ENCODE measurements at places on chromosomes 7 and 10.

DNA sequence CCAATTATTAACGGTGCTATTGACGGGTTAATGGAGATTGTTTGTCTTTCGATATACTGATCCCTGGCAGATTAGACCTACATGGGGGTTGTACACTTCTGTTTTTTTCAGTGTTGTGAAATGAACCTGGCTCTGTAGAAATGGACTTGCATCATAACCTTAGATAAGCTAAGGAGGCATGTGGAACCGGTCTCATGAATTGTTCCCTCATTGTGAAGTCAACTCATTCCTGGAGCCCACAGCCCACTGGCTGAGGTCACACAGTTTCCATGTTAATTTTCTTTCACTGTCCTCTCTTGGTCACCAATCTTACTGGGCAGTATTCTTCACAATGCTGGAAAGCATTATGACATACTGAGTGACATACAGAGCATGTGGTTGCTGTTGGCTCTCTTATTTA, 202.8 kb downstream of the BMPER start:
- no peak for DNase-seq

DNA sequence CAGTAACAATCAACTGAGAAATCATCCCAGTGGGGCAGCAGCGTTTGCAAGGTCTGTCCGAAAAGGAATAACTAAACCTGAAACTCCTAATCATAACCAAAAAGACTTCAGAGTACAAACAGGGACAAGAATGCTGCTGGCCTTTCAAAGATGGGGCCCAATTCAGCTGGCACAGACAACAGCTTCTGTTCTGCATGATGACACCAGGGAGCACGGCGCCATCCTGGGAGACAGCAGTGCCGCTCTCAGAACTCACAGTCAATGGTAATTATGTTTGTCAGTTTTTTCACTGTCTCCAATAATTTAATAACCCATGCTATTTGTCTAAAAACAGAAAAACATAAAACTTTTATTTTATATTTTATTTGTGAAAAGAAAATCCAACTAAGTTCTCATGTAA, 90.0 kb downstream of the LARP4B start:
- no peak for DNase-seq

DNA sequence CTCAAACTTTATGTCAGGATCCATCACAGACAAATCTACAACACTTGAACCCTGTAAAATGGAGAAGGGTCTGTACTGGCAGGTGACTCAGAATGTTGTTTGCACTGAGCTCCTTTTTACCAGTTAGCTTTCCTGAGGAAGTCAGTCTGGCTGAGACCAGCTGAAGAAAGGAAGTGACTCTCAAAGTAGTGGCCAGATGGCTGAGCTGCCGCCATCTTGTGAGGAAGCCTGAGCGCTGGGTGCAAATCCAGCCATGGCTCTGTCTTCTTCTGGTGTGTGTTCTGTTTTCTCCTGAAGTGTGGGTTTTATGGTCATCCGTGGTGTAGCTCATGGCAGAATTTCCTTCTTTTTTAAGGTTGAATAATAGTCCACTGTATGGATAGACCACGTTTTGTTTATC, 25.5 kb upstream of the ECHDC3 start:
- DNase-seq = no peak

- no peak for DNase-seq
Measured at GRCh38 chr7:15399441-15399840, 162.4 kb downstream of the AGMO start.

GRCh38 chr10:47027108-47027783, 116.0 kb downstream of the PTPN20 start:
- no peak for DNase-seq

DNA sequence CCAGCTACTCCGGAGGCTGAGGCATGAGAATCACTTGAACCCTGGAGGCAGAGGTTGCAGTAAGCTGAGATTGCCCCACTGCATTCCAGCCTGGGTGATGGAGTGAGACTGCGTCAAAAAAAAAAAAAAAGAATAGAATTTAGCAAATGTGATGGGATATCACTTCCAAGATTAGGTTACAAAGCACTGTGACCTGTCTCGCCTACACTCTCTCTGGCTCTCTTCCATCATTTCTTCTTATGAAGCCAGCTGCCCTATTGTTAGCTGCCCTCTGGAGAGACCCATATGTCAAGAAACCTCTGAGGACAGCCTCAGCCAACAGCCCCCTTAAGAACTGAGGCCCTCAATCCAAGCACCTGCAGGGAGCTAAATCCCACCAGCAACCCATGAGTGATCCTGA, 28.2 kb downstream of the ARHGAP21 start:
- no peak for DNase-seq

DNA sequence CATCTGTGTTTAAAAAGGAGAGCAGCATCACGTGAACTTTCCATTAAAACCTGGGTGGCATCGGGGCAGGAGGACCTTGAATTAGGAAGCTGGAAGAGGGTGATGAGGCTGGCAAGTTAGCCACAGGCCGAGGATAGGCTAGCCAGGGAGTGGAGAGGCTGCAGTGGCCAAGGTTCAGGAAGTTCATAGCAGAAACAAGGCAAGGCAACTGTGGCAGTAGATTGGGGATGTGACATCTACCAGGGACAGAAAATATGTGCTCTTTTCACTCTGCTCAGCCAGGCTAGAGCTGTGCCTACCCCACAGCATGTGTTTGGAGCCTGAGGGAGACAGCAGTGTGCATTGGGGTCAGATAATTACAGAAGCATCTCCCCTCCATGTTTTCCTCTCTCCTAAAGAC, 2.2 kb upstream of the INPP5F start:
- no peak for DNase-seq

DNA sequence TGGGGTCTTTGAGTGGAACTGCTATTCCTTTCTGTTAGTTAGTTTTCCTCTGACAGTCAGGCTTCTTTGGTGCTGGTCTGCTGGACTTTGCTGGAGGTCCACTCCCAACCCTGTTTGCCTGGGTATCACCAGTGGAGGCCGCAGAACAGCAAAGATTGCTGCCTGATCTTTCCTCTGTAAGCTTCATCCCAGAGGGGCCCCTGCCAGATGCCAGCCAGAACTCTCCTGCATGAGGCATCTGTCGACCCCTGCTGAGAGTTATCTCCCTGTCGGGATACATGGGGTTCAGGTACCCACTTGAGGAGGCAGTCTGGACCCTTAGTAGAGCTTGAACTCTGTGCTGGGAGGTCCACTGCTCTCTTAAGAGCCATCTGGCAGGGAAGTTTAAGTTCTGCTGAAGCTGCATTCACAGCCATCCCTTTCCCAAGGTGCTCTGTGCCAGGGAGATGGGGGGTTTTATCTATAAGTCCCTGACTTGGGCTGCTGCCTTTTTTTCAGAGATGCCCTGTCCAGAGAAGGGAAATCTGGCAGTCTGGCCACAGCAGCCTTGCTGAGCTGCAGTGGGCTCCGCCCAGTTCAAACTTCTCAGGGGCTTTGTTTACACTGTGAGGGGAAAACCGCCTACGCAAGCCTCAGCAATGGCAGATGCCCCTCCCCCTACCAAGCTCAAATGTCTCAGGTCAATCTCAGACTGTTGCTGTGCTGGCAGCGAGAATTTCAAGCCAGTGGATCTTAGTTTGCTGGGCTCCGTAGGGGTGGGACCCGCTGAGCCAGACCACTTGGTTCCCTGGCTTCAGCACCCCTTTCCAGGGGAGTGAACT, 89.7 kb upstream of the CDK6 start:
- DNase-seq = no peak

DNA sequence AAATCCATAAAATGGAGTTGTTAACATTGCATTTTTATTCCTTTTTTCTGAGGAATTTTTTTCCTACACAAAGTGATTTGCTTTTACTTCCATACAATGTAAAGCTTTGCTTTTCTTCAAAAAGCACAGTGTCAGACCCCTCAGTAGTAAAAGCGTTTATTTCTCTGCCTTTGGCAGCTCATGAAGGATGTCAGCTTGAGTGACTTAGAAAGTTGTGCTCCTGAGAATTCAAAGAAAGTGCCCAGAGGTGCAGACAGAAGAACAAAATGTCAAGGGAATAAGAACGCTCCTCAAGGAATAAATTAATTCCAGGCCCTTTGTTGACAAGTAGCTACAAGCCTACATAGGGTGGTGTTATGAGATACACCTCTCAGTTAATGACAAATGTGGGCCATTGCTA, 369.3 kb upstream of the ADARB2 start:
- DNase-seq = no peak

GRCh38 chr7:31872545-31873370, 185.7 kb downstream of the PPP1R17 start:
- no peak for DNase-seq

DNA sequence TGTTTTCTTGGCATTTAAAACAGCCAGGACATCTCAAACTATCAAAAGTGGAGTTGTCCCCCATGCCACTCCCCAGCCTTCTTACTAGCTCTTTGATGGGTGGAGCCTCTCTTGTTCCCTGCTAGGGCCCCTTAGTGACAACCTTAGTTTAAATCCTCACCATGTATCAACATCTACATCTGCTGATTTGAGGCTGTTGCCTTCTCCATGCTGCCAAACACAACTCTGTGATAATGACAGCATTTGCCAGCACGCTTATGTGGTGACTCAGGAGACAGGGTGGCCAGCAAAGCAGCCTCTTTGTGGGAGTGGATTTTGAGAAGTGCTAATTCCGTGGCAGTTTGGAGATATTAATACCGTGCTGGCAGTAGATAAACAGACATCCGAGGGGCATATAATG, 145.4 kb downstream of the LRRC4 start:
- DNase-seq = no peak

DNA sequence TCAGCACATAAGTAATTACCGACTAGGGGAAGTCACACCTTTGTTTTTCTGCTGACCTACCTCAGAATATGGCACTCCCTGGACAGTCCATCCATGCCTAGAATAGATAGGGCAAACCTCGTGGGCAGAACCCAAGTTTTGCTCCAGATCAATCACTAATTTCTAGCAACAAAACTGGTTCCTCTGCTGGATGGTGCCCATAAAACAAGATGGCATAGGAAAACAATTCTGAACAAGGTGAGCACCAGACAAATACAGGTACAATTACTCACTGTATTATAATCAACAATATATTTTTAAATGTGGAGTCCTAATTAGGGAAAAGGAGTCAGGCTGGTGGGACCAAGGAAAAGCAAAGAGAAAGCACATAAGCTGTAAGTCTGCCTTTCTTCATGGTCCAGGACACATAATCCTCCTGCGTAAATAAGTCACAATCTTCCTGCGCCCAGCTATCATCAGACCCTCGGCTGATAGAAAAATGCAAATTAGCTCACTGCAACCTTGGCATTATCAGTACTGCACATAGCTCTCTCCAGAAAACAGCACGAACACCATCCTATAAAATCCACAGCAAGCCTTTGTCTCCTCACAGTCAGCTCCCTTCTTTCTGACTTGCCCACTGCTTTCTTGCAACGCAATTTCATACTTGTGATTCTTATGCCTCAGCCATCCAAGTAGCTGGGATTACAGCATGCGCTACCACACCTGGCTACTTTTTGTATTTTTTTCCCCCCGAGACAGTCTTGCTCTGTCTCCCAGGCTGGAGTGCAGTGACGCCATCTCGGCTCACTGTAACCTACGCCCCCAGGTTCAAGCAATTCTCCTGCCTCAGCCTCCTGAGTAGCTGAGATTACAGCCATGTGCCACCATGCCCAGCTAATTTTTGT, 15.1 kb downstream of the URGCP start:
- DNase-seq = no peak

- DNase-seq = no peak
Measured at GRCh38 chr10:132774181-132774901, 11.6 kb downstream of the NKX6-2 start.

DNA sequence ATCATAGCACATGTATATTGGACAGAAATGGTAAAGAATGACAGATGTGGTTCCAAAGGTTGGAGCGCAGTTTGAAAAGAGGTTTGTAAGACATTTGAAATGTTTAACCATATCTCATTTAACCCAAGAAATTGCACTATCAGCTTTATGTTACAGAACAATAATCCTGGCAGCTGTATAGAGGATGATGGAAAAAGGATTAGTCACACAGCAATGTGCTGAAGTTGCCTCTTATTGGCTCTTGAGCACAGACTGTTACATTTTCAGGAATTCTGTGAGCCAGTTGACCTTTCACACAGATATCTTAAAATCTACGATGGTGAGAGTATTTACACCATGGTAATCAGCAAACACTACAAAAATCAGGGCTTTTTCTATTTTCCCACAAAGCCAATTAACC, 3.9 kb downstream of the COG5 start:
- no peak for DNase-seq

DNA sequence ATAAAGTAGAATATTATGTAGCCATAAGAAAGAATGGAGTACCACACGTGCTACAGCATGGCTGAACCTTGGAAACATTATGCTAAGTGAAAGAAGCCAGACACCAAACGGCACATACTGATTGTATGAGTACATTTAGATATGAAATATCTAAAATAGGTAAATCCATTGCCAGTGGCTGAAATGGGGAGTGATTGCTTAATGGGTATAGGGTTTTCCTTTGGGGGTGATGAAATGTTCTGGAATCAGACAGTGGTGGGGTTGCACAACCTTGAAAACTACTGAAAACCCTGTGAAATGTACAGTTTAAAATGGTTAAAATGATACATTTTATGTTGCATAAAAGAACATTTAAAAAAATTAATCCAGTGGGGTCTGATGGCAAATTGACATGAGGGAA, 667.9 kb downstream of the AUTS2 start:
- DNase-seq = no peak

DNA sequence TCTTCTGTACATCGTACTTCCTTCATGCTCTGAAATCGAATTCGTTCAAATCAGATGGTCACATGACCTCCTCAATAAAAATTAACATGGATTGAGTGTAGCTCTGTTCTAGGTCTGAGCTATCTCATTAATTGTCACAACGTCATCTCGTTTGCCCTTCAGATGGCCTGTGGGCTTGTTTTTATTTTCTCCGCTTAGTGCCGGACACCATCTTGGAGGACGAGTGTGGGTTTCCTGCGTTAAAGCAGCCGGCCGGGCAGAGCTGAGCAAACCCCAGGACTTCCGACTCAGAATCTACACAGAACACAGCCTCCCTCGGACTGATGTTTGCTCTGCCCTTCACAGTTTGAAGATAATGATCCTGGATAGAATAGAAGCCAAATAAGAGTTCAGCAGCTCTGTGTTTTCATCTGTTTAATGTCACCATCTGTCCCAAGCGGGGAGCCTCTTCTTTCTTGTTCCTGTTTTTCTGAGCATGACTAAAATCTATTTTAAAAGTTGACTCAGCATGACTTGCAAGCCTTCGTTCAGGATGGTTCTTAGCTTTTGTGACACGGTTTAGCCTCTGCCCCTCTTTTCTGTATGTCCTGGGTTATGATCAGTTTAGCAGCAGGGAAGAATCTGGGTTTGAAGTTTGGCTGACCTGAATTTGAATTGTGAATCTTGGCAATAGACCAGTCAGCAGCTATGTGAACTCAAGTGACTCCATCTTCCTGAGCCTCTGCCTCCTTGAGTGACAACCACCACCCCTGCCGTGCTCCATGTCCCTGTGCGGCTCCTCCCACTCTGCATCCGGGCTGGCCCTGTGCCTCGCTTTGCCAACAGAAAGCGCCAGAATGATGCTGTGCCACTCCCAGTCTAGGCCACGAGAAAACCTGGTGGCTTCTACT, 30.6 kb upstream of the GALNTL5 start:
- DNase-seq = no peak
